ENCODE measurements at places on chromosomes 4 and X.

- DNase-seq = no peak
Observed at GRCh38 chr4:5952286-5952974, 59.5 kb upstream of the CRMP1 start.

GRCh38 chr4:15402974-15403373 lies 24.9 kb upstream of the C1QTNF7 start:
- DNase-seq = no peak

DNA sequence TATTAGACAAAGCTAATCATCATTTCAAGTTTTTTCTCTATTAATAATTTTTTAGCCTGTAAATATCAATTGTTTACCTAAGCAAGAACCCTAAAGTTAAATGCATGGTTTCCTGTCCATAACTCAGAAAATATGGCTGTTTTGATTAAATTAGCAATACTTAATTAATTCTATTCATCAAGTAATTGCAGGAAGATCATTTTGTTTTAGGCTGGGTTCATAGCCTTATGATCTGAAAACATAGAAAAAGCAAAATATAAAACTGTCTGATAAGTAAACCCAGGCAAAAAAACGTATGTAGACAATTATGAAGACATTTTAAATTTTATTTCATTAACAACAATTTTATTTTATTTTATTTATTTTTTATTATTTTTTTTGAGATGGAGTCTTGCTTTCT lies 219.1 kb downstream of the EVC2 start:
- DNase-seq = no peak

- DNase-seq = no peak
Observed at GRCh38 chr4:174563399-174563798, 41.1 kb upstream of the HPGD start.
